ENCODE measurements at places on chromosomes 5 and 9.

- no peak for DNase-seq
Measured at GRCh38 chr9:6646293-6646636, 736 bp upstream of the GLDC start.

- DNase-seq, result no peak
Measured at GRCh38 chr5:159050316-159051143, 49.2 kb downstream of the EBF1 start.

DNA sequence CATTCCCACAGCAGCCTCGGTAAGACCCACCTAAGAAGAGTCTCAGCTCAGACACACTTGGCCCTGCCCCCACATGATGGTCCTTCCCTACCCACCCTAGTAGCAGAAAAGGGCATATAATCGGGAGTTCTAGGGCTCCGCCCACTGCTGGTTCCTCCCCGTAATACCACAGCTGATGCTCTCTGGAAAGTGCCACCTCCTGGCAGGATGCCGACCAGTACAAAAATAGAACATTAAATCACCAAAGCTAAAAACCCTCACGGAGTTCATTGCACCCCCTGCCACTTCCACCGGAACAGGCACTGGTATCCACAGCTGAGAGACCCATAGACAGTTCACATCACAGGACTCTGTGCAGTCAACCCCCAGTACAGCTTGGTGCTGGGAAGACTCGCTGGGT is 271.3 kb downstream of the KIAA0825 start:
- DNase-seq, result no peak

DNA sequence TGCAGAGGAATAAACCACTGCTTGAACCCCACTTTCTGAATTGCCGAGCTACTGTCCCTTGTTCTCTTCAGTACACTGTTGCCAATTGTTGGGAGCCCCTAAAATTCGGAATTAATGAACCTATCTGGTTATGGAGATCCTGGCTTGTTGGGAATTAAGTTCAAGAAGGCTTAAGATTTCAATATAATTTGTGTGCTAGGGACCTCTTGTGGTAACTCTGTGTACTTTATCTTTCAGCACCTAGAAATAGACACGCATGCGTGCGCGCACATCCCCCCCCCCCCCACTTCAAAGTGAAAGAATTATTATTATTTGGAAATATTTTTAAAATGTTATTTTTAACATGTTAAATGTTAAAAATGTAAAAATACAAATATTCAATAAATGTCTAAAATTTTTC is 53.3 kb upstream of the FAM169A start:
- no peak for DNase-seq

- no peak for DNase-seq
Measured at GRCh38 chr9:75149841-75150241, 61.5 kb downstream of the OSTF1 start.

All from keratinocyte (primary cell).